ENCODE measurements at places on chromosomes 4 and X.

DNA sequence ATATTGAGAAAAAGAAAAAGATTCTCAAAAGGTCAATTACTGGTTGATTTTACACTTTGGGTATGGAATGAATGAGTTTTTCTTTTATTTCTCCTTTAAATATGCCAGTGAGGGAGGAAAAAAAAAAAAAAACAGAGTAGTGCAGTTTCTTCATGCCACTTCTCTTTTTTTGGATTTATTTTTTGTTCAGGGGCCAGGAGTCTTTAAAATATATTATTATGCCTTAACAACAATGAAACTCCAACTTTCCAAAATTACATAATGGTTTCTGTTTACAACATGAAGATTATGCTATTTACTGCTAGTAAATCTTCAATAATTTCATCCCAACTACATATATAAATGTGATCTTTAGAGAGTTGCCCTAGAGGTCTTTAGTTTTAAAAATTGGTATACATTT lies 31.9 kb downstream of the DTHD1 start:
- no peak for DNase-seq

DNA sequence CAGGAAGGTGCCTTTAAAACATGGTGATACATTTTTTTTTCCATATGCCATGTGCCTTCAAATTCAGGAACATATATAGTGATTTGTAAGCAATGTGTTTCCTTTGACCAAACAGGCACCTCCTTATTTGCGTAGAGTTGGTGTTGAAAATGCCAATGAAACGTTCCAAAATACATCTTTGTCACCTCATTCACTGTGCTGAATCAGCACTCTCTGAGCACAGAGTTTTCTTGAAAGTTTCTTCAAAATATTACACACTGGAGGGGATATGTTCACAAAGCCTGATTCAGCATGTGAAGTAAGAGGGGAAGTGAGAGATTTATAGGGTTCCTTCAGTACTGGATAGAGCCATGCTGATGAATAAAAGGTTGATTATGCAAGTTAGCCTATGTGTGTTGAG lies 85.7 kb upstream of the PRR32 start:
- no peak for DNase-seq

DNA sequence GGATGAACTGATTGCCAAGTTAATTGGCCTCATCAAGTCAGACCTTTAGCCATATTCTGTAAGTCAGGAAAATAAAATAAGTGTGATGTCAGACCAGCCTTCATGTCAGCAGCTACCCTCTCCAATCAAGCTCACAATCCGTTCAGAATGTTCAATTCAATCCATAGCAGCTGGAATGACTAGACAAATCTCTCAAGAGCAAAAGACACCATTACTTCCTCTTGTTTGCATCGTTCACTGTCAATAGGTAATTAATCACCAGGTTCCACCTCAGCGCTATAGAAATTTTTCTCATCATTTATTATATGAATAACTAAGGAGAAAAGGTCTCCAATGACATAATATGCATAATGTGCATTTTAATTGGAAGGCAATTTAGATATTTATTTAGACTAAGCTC lies 321.0 kb upstream of the GRIA3 start:
- DNase-seq = no peak

GRCh38 chr4:139596034-139596683 lies 40.1 kb upstream of the SETD7 start:
- no peak for DNase-seq

DNA sequence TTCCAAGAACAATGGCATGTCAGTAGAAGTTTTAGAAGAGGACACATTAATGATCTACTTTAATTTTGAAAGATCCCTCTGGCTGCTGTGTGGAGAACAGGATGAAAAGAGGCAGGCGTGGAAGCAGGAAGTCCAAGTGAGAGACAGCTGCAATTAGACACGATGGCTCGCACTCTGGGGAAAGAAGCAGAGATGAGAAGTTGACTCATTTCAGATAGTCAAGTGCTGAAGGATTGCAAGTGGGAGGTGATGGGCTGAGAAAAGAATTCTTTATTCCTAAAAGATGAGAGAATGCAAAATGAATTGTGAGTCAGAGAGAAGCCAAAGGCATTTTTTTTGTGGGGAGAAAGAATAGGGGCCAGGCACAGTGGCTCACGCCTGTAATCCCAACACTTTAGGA lies 16.5 kb downstream of the RXFP1 start:
- DNase-seq = no peak

DNA sequence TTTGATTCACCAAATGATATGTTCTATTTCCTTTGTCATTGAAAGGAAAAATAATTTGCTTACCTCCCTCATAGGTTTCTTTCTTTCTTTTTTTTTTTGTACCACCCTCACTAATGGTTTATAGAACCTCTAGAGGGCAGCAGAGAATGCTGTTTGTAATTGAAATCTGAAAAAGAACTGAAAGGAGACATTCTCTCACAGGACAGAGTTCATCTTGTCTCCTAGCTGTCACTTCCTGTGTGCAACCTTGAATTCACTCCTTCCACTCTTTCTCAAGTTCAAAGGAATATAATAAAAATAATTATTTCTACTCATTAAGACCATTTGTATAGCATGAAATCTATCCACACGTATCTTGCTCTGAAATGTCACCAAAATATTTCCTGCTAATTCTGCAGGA lies 51.0 kb downstream of the GUCY1B1 start:
- no peak for DNase-seq

- no peak for DNase-seq
Measured at GRCh38 chr4:25163196-25163595, 2.9 kb upstream of the SEPSECS start.

DNA sequence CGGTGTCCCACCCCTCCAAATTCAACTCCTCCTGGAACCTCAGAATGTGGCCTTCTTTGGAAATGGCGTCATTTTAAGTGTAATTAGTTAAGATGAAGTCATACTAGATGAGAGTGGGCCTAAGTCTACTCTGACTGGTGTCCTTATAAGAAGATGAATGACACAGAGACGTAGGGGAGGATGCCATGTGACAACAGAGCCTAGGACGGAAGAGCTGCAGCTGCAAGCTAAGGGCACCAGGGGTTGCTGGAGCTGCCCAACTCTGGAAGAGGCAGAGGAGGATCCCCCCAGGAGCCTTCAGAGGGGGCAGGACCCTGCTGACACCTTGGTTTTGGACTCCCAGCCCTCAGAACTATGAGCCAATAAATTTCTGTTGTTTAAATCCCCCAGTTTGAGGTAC lies 115.1 kb downstream of the STK32B start:
- no peak for DNase-seq

GRCh38 chr4:26360273-26360672 lies 39.5 kb downstream of the RBPJ start:
- DNase-seq = no peak

DNA sequence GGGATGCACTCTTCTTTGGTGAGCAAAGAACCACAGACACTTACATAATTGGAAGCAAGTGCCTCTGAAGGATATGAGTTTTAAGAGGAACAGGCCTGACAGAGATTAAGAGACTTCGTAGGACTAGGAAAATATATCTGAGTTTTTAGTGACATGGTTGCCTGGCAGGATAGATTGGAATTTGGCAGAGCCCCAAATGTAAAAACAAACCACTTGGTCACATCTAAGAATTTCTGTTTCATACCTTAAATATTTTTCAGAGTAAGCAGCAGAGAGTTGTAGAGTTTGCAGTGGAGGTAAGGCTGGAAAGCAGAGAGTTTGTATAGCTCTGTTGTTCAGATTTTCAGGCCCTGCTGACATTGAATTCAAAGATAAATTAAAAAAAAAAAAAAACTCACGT lies 150.1 kb upstream of the MAGEB2 start:
- DNase-seq = no peak

- DNase-seq = no peak
Measured at GRCh38 chrX:143768976-143769375, 48.4 kb upstream of the SPANXN2 start.

- no peak for DNase-seq
Measured at GRCh38 chr4:186676531-186677161, 47.0 kb downstream of the FAT1 start.

DNA sequence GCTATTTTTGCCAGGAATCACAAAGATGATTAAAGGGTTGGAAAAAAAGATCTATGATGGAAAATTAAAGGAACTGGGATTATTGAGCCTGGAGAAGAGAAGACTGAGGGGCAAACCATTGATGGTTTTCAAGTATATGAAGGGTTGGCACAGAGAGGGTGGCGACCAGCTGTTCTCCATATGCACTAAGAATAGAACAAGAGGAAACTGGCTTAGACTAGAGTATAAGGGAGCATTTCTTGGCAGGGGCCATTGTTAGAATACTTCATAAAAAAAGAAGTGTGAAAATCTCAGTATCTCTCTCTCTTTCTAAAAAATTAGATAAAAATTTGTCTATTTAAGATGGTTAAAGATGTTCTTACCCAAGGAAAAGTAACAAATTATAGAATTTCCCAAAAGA lies 75.1 kb downstream of the NPNT start:
- no peak for DNase-seq

DNA sequence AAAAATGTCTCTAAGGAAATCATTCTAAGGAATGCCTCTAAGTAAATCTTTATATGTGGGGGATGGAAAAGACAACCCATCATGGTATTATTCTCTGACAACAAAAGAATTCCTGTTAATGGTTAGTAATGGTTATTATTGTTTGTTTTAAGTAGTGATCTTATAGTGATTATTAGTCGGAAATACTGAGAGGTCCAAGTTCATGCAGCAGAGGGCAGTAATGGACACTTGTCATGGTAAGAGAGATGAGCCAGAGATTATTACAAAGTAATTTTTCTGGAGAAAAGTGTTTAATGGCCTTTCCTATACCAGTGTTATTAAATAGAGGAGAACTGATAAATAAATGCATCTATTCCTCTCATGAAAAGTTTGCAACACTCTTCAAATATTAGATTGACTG lies 8.1 kb upstream of the DKK2 start:
- DNase-seq = no peak

DNA sequence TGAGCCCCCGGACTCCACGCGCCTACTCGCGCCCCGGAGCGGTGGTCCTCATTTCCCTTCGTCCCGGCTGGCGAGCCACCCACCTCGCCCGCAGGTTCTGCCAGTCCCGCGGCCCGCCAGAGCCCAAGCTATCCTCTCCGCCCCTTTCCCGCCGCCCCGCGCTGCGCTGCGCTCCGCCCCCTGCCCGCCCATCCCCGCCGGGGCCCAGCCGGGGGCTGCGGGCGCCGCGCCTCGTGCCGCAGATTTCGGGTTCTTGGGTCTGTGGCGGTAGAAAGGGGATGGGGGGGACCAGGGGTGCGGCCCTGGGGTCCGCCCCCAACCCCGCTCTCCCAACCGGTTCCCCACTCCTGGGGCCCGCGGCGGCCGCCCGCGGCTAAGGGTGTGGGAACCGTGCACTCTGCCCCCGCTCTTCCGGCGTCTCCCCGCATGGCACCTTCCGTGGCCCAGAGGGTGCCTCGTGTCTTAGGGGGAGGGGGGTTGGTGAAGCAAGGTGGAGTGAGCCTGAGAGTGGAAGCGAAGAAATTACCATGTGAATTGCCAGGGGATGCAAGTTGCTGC lies 650.8 kb upstream of the DIPK2B start:
- DNase-seq = peak; percentile 26

DNA sequence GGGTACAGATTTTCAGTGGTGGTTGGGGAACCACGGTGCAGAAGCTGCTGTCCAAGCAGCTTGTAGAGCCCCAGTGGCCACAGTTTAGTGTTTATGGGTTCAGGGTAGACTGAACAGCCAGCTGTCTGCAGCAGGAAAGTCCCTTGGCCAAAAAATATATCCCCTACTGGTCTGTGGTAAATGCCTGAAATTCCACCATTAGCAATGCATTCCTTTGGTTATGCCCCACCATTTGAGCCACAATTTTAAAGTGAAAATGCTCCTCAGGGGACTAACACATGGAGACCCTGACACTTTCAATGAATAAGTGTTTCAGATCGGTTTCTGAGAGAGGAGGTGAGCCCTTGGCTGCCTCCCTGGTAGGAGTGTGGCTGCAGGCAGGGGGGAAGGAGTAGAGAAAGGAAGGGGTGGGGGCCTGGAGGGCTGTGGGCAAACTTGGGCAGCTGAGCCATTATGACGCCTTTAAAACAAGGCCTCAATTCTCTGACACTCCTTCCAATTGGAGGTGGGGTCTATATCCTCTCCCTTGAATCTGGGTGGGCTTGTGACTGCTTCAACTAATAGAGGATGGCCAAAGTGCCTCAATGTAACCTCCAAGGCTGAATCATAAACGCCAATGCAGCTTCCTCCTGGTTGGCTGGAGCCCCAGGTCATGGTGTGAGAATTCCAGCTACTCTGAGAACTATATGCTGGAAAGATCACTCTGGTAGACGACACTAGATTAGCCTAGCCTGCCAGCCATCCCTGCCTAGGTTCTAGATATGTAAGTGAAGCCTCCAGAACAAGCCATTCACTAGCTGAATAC lies 75.8 kb upstream of the ATP6AP2 start:
- no peak for DNase-seq

- DNase-seq = no peak
Measured at GRCh38 chrX:100353326-100353725, 56.7 kb downstream of the PCDH19 start.

GRCh38 chrX:151970661-151971060 lies 3.8 kb downstream of the GABRE start:
- DNase-seq = no peak

DNA sequence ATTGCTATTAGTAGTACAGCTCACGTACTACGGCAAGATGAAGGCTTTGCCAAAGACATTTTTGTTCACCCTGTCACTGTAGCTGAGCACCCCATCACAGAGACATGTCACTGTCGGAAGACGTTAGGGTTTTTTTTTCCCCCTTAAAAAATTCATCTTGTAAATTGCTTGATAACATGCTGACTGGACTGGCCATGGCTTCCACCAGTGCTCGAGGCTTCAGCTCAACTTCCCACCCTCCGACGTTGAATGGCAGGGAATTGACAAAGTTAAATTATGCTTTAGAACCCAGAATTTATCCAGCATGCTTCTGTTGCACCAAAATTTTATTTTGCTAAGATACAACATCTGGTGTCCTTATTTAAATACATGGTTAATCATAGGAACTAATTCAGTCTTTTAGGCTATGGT lies 707 bp upstream of the OTUD4 start:
- DNase-seq = no peak

- no peak for DNase-seq
Measured at GRCh38 chrX:24216037-24216436, 66.5 kb downstream of the ZFX start.

DNA sequence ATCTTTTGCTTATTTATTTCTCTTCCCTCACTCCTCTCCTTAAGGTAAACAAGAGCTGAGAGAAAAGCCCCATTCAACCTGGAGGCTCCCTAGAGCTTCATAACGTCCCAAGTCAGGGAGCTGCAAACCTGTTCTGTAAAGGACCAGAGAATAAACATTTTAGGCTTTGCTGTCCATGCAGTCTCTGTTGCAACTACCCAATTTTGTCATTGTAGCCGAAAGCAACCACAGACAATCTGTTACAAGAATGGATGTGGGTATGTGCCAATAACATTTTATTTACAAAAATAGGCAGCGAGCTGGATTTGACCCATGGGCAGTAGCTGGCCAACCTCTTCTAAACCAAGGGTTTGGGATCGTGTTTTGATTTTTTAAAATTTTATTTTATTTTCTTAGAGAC lies 71.3 kb upstream of the TBL1X start:
- no peak for DNase-seq

- DNase-seq = no peak
Measured at GRCh38 chr4:74104145-74104544, 5.2 kb upstream of the CXCL2 start.
